ENCODE measurements at places on chromosomes 2 and 18. TPM values are rescaled to one million over a fixed set of nuclear protein-coding genes. Genes with fewer than 3 reads are reported as not detected.

Gene SERPINB12
- not detected for total RNA-seq

Gene EGR4
- not detected for total RNA-seq

Gene ST8SIA3
- total RNA-seq, result not detected

Gene MZT2B
- 262 TPM for total RNA-seq

Gene MOCOS
- 15.3 TPM for total RNA-seq

Gene TUBB8B
- total RNA-seq, result not detected

Gene ST6GAL2
- 4.5 TPM for total RNA-seq

Gene SIX3
- not detected for total RNA-seq

Gene SCYGR8
- not detected for total RNA-seq

Gene DCDC2C
- not detected for total RNA-seq

Gene LOXHD1
- 0.14 TPM for total RNA-seq

Gene CRYGD
- not detected for total RNA-seq

Gene CGREF1
- 2.5 TPM for total RNA-seq

Gene FOSL2
- 85.5 TPM for total RNA-seq

Gene CXCR4
- total RNA-seq, result 0.88 TPM

Gene KIAA2012
- total RNA-seq, result not detected

Gene HOXD3
- total RNA-seq, result 9.2 TPM

Gene CFC1
- not detected for total RNA-seq

Gene FEV
- total RNA-seq, result not detected

Gene UGT1A3
- total RNA-seq, result not detected

Gene CNTNAP5
- total RNA-seq, result not detected

Gene ROCK2
- total RNA-seq, result 26.4 TPM

Gene SAG
- total RNA-seq, result not detected

Gene RALBP1
- total RNA-seq, result 54.9 TPM

Gene CCDC121
- total RNA-seq, result 3.6 TPM

Gene CXCR2
- total RNA-seq, result not detected

Gene MAPK4
- total RNA-seq, result 6.0 TPM

Gene TEX44
- not detected for total RNA-seq

Gene SPDYA
- 0.34 TPM for total RNA-seq

Gene SPP2
- total RNA-seq, result not detected

Gene AQP12A
- total RNA-seq, result not detected

Gene AKAIN1
- total RNA-seq, result not detected

Gene LYG1
- total RNA-seq, result 1.0 TPM

Gene NYAP2
- not detected for total RNA-seq

Gene KCNE4
- total RNA-seq, result 0.07 TPM

Gene COL4A4
- total RNA-seq, result 3.4 TPM

Gene C1GALT1C1L
- 1.2 TPM for total RNA-seq

Gene C2orf66
- not detected for total RNA-seq

Gene LINC00305
- total RNA-seq, result not detected

Measured in kidney epithelial cell (primary cell).